ENCODE measurements at places on chromosomes 2 and 18. TPM values are rescaled to one million over a fixed set of nuclear protein-coding genes. Genes with fewer than 3 reads are reported as not detected.

DNA sequence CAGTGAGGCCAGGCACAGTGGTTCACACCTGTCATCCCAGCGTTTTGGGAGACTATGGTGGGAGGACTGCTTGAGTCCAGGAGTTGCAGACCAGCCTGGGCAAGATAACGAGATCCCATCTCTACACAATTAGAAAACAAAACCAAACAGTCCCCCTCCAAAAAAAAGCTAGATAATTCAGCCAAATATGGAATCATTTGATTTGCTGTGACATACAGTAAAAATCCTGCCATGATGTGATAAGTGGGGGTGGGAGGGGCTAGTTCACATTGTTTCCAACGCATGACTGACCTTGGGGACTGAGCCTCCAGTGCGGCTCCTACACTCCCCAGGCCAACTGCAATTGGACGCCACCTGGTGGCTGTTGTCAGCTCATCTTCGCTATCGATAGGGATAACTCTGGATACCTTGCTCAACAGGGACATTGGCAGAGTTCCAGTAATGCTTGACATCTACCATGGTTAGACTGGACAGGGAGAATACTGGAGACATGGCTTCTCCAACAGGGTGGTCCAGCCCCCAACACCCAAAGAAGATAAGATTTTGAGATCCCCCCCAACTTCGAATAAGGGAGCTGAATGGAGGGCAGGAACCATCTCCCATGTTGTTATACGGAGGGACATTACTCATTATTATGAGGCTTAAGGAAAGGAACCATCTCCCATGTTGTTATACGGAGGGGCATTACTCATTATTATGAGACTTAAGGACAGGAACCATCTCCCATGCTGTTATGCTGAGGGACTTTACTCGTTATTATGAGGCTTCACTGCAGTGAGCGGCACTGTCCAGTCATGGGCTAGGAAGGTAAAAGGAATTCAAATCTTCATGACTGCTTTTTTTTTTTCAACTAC, 135.9 kb downstream of the TGIF1 start:
- H3K4me3 ChIP-seq = no peak overlapping the region
- no peak overlapping the region for H3K27ac ChIP-seq
- DNase-seq = peak; percentile 69
- peaks cover 26% of the 10 kb centered on the region for H3K4me1 ChIP-seq

- DNase-seq = no peak
- no peak overlapping the region for H3K4me3 ChIP-seq
- H3K27me3 ChIP-seq = no peaks in the 10 kb centered on the region
- peaks cover 20% of the 10 kb centered on the region for H3K4me1 ChIP-seq
- peaks cover 68% of the 10 kb centered on the region for H3K36me3 ChIP-seq
- H3K27ac ChIP-seq = no peak overlapping the region
These were observed 101.9 kb downstream of the NFATC1 start for GRCh38 chr18:79497638-79498081.

DNA sequence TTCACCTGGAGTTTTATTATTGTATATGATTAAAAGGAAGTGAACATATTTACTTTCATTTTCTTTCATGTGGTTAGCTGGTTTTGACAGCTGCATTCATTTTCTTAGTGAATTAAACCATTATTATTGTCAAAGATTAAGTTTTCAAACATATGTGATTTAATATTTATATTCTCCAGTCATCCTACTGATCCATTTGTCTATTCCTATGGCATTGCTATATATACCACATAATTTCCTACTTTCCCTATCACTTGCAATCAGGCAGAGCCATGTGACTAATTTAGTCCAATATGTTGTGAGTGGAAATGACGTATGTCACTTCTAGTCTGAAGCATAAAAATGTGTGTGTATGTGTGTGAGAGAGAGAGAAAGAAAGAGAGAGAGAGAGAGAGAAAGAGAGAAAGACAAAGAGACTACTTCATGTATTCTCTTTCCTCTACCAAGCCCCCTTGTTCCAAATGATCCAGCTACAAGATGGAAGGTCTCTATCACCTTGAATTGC, 12.0 kb upstream of the TACR1 start:
- H3K27ac ChIP-seq = no peak overlapping the region
- no peaks in the 10 kb centered on the region for H3K36me3 ChIP-seq
- H3K27me3 ChIP-seq = peaks cover 2% of the 10 kb centered on the region
- H3K4me3 ChIP-seq = no peak overlapping the region
- H3K4me1 ChIP-seq = peaks cover 4% of the 10 kb centered on the region
- no peak for DNase-seq

DNA sequence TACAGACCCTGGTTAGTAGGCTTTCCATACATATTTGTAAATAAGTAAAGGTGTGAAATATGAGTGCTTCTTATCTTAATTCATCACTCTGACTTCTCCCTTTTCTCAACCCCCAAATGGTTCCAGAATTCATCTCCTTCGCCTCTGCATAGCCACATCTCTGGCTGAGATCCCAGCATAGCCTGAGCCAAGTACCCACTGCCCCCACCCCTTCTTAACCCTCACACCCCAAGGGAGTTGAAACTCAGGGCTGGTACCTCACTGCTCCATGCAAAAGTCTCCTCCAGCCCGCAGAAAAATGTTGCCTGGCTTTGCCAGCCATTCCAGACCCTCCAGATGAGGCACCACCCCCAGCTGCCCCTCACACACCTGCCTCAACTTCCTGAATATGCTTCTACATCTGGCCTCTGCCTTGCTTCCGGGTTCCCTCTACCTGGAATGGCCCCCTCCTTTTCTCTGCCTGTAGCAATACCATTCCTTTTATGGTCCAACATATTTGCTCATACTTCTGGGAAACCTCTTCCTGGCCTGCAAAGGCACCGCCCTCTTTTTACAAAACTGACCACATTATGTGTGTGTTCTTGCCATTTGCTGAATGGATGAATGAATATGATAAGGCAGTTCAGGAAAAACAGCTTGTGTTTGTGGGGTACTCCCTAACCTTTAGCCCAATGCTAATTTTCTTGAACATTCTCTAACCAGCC, 112.8 kb downstream of the CELF4 start:
- no peaks in the 10 kb centered on the region for H3K36me3 ChIP-seq
- H3K27ac ChIP-seq = no peak overlapping the region
- H3K27me3 ChIP-seq = no peaks in the 10 kb centered on the region
- H3K4me3 ChIP-seq = no peak overlapping the region
- no peaks in the 10 kb centered on the region for H3K4me1 ChIP-seq

- H3K27me3 ChIP-seq = no peaks in the 10 kb centered on the region
- H3K27ac ChIP-seq = no peak overlapping the region
- no peak for DNase-seq
- H3K36me3 ChIP-seq = no peaks in the 10 kb centered on the region
- H3K4me1 ChIP-seq = no peaks in the 10 kb centered on the region
These were observed 768.9 kb downstream of the SLC4A3 start for GRCh38 chr2:220396287-220396686.

NOTO gene
- not detected for total RNA-seq

- H3K27ac ChIP-seq = peak within 1 kb of the TSS; percentile 50
- peaks cover 66% of the 10 kb centered on the region for H3K27me3 ChIP-seq
- DNase-seq = peak; percentile 42
- peak within 1 kb of the TSS; percentile 82 for H3K4me3 ChIP-seq
- peaks cover 8% of the 10 kb centered on the region for H3K4me1 ChIP-seq
- H3K36me3 ChIP-seq = no peaks in the 10 kb centered on the region
These were observed at the start of gene CERKL for GRCh38 chr2:181656450-181657291. CERKL (minus strand) TSS chr2:181657105; CDS start chr2:181657006, 99 bp downstream.

DNA sequence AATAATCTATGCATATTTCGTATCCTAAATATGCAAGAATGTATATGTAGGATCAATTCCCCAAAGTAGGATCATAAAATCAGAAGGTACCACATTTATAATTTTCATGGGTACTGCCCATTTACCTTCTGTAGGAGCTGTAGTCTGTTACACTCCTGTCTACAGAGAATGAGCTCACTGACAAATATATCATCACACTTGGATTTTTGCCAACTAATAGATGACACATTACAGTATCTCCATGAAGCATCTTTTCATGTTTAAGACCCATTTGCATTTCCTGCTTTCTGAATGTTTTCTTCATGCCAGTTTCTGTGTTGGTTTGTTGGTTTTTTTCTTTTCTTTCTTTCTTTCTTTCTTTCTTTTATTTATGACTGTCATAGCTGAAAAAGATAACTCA, 70.9 kb upstream of the EML6 start:
- peaks cover 25% of the 10 kb centered on the region for H3K36me3 ChIP-seq
- H3K4me3 ChIP-seq = no peak overlapping the region
- H3K27me3 ChIP-seq = no peaks in the 10 kb centered on the region
- no peak for DNase-seq

GRCh38 chr18:48395646-48396045, 13.5 kb downstream of the ZBTB7C start:
- no peak for DNase-seq
- no peaks in the 10 kb centered on the region for H3K36me3 ChIP-seq
- peaks cover 62% of the 10 kb centered on the region for H3K27me3 ChIP-seq
- no peak overlapping the region for H3K27ac ChIP-seq
- H3K4me1 ChIP-seq = peaks cover 2% of the 10 kb centered on the region
- H3K4me3 ChIP-seq = no peak overlapping the region

DNA sequence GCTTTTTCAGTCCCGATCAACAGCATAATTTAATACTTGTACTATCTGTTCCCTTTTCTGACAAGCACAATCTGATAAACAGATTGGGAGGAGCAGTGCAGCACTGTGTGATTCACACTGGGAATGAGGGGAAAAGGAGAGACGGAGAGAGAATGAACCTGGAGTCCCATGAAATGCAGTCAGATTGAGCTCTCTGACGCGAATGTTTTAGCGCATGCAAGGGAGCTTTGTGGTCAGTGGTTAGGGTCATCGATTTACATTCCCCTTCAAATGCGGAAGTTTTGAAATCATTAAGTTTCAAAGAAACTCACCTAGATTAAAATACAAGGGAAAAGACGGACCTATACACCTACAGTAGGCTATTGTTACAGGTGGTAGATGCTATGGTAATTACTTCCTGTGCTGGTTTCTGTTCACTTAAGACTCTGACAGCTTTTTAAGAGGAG, 99.6 kb downstream of the KCTD1 start:
- no peak overlapping the region for H3K27ac ChIP-seq
- H3K27me3 ChIP-seq = peaks cover 22% of the 10 kb centered on the region
- no peak overlapping the region for H3K4me3 ChIP-seq
- peaks cover 2% of the 10 kb centered on the region for H3K4me1 ChIP-seq
- DNase-seq = no peak

DNA sequence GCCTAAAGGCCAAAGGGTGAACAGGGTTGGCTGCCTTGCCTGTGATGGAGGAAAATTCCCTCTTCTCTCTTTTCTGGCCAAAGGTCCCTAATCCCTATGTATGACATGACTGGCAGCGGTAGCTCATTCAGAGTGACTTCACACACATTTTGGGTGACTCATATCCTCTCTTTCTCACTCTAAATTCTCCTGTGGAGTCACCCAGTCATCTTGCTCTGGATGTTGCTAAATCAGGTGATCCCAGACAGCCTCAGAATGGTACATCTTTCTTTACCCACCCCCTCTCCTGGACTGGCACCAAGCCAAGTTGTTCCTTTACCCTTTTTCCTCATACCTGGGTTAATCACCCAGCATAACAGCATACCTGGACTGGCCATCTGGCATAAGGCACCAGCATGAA, 77.2 kb downstream of the NEURL3 start:
- H3K36me3 ChIP-seq = no peaks in the 10 kb centered on the region
- H3K27ac ChIP-seq = no peak overlapping the region
- DNase-seq = no peak
- no peak overlapping the region for H3K4me3 ChIP-seq

DNA sequence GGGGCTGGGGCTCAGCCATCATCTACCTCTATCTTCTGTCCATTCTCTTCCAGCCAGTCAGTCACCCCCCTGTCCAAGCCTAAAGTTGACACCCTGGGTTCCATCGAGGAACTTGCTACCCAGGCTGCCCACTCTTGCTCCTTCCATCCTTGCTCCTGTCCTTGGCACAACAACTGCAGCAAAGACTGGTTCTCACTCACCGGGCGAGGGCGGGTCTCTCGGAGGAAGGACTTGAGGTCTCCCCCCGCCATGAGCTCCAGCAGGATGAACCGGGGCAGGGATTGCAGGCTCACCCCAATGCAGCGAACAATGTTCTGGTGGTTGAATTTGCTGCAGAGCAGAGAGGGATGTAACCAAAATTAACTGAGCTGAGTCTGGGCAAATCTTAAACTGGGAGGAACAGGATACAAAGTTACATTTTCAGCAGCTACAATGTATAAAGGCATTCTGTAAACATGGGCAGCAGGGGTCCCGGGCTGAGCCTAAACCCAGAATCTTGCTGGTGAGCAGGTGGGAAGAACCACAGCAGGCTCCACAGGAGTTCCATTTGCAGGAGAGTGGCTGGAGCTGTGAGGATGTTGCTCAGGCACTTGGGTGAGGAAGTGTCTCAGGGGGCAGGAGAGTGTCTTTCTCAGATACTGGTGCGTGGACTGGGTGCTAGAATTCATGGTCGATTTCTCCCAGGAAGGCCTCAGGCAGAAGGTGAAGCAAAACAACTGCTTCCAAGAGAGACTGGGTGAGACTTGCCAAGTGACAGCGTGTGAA, 105.5 kb downstream of the CLIP4 start:
- H3K27ac ChIP-seq = no peak overlapping the region
- H3K4me3 ChIP-seq = no peak overlapping the region
- no peaks in the 10 kb centered on the region for H3K4me1 ChIP-seq
- no peak for DNase-seq
- no peaks in the 10 kb centered on the region for H3K36me3 ChIP-seq

DNA sequence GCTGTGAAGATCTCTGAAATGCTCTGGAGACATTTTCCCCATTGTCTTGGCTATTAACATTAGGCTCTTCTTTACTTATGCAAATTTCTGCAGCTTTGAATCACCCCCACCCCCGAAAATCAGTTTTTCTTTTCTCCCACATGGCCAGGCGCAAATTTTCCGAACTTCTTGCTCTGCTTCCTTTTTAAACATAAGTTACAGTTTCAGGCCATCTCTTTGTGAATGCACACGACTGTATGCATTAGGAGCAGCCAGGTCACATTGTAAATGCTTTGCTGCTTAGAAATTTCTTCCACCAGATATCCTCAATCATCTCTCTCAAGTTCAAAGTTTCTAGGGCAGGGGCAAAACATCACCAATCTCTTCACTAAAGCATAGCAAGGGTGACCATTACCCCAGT, 106.8 kb downstream of the PARD3B start:
- no peaks in the 10 kb centered on the region for H3K27me3 ChIP-seq
- no peaks in the 10 kb centered on the region for H3K4me1 ChIP-seq
- H3K4me3 ChIP-seq = no peak overlapping the region
- no peaks in the 10 kb centered on the region for H3K36me3 ChIP-seq
- no peak overlapping the region for H3K27ac ChIP-seq
- no peak for DNase-seq

DNA sequence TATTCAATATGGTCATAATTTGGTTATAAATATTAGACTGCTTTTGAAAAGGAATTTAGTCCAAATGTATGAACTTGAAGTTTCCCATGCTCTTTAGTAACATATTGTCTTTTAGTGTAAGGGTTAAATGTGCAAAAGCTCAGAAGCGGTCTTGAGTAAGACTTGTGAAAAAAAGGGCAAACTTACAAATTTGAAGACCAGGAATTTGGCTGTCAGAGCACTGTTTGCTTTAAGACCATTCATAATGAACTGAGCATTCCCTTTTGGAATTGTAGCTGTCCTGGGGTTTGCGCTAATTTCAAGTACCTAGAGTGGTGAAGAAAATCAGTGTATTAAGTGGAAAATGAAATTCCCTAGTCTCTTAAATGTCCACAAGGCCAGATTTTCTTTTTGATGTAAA, 6.9 kb upstream of the ZEB2 start:
- no peak overlapping the region for H3K27ac ChIP-seq

GKN1 gene
- total RNA-seq = not detected

DPP10 gene
- not detected for total RNA-seq
